ENCODE measurements at places on chromosomes 1 and 21.
A peak's percentile ranks its signal among the peaks of the same experiment; 100 is the strongest.

GRCh38 chr1:7149080-7149838 lies 364.0 kb downstream of the CAMTA1 start:
- peak; percentile 48 for DNase-seq

- no peak for DNase-seq
These were observed 5.9 kb upstream of the PLEKHG5 start for GRCh38 chr1:6497215-6497866.

- peak; percentile 34 for DNase-seq
These were observed 153.5 kb downstream of the TGFBR3 start for GRCh38 chr1:91732291-91733107.

DNA sequence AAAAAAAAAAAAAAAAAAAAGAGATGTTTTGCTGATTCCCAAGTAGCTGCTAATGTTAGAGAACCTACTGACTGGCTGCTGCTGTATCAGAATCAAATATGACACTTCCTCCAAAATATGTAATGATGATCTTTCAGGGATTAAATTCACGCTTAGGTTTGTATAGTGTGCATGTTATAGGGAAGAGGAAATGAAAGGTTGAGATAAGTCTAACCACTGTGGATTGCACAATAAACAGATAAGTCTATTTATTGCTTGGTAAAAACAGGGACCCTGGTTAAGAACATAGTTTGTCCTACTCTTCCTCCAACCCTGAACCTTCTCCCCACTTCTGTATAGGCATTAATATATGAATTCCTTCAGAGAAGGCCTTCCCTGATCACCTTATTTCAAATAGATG lies 13.2 kb downstream of the RC3H1 start:
- no peak for DNase-seq

DNA sequence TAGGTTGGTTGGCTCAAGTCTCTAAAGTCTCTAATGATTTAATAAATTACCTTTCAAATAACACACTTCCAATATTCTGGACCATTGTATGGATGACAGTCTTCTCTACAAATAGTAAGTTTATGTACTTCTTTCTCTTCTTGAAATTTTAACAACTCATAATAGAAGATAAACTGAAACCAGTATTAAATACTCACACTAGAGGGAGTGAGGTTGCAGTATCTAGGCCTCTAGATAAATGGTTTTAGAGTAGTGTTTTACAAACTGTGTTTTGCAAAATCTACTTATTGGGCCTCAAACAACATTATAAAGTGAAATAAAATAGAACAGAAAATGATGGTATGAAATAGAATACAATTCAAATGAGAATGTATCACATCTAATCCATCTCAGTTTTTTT lies 479.9 kb upstream of the BRINP3 start:
- no peak for DNase-seq

GRCh38 chr1:114505148-114505561 lies 5.8 kb downstream of the TRIM33 start:
- no peak for DNase-seq

DNA sequence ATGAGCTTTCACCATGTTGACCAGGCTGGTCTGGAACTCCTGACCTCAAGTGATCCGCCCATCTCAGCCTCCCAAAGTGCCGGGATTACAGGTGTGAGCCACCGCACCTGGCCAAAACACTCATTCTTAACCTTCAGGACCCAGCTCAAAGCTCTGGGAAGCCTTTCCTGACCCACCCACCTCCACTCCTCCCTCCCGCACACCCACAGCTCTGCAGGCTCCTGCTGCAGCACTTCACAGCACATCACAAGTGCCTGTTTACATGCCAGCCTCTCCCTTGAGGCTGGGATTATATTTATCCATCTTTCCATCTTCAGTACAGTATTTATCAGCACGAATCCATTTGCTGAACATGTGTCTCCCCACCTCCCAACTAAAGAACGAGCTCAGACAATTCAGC lies 14.9 kb downstream of the SLC9A1 start:
- no peak for DNase-seq

- no peak for DNase-seq
These were observed 10.5 kb downstream of the ATP5IF1 start for GRCh38 chr1:28246427-28246832.

GRCh38 chr1:158257888-158258287 lies 3.7 kb downstream of the CD1A start:
- DNase-seq: no peak

DNA sequence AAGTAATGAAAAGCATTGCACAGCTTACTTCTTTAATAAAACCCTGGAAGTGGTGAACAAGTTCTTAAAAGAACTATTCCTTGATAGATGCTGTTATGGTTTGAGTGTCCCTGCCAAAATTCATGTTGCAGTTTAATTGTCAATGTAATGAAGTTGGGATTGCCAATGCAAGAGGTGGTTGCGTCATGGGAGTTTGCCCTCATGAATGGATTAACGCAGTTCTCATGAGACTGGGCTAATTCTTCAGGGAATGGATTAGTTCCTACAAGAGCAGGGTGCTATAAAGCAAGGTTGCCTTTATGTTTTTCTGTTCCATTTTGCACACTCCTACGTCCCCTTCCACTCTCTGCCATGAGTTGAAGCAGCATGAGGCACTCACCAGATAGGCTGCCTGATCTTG lies 446.7 kb upstream of the B3GALT2 start:
- DNase-seq: no peak

DNA sequence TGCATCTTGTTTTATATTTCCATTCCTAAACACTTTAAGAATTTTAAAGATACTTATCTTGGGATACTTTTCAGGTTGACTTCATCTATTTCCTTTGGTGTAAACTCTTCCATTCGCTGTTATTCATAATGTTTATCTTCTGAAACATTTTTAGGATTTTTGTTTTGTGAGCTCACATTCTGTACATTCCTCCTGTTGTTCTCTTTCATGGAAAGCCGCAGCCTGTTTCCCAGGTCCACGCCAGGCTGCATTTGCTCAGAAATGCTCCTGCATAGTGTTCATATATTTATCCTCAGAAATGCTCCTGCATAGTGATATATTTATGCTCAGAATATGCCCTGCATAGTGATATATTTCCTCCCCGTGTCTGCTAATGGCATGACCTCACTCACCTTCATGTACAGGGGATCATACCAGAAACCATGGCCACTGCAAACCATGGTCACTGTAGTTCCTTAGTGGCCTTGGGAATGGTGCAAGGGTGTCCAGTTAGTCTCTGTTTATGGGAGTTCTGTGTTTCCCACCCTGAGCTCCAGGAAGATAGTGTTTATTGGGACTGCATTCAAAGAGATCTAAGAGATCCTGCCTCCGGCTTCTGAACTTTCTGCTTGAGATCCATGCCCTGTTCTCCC lies 153.9 kb upstream of the GREM2 start:
- DNase-seq: no peak
